CD4-positive, alpha-beta T cell (primary cell): ENCODE measurements at places on chromosomes 6 and 20. TPM values are rescaled to one million over a fixed set of nuclear protein-coding genes. Genes with fewer than 3 reads are reported as not detected.
A peak's percentile ranks its signal among the peaks of the same experiment; 100 is the strongest.

ULBP2 gene
- total RNA-seq: 1.9 TPM

ZC3H12D gene
- total RNA-seq: 70.2 TPM

GRM1 gene
- not detected for total RNA-seq

LINC00237 gene
- not detected for total RNA-seq

ELOVL2 gene
- not detected for total RNA-seq

LPA gene
- not detected for total RNA-seq

HSPA12B gene
- total RNA-seq: 0.08 TPM

CCN6 gene
- not detected for total RNA-seq

CALHM4 gene
- total RNA-seq: not detected

ULBP3 gene
- total RNA-seq: not detected

EYA2 gene
- total RNA-seq: not detected

SMLR1 gene
- not detected for total RNA-seq

C20orf204 gene
- total RNA-seq: 6.4 TPM

C4B gene
- total RNA-seq: 4.0 TPM

AIF1 gene
- total RNA-seq: 35.5 TPM

TBX18 gene
- not detected for total RNA-seq

MLN gene
- total RNA-seq: not detected

GRCh38 chr20:17875106-17875980, 93.3 kb downstream of the SNX5 start:
- H3K27ac ChIP-seq: no peak overlapping the region
- H3K4me1 ChIP-seq: peaks cover 11% of the 10 kb centered on the region
- no peaks in the 10 kb centered on the region for H3K27me3 ChIP-seq
- no peak overlapping the region for H3K4me3 ChIP-seq

DNA sequence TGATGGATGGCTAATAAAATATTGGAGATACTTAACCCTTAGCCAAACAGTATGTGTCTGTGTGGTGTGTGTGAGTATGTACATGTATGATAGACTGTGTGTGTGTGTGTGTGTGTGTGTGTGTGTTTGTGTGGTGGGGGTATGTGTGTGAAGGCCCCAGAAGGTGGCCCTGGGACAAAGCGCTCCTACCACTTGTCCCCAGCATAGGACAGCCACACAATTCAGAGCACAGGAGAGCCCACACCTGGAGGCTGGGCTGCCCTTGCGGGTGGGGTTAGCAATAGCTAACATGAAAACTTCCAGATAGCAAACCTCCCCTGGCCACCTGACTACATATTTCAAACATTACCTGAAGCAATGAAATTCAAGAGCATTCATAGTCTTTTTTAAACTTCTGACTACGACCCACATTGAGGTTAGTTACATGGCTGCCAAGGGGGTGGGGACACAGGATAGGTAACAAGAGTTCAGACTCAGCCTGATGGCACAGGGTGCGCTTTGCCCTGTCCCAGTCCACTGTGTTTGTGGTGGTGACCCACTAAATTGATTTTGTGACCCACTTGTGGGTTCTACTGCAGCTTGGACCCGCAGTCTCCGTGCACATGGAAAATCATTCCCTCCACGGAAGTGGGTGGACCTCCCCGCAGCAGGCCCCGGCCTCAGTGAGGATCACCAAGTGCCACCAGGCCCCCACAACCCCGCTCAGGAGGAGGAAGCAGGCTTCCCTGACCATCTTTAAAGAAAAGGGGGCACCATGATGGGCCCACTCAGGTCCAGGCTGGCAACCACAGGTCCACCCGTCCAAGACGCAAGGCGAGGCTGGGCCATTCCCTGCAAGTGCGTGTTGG, 34.8 kb downstream of the ZC3H12D start:
- no peak overlapping the region for H3K4me3 ChIP-seq
- no peak overlapping the region for H3K27ac ChIP-seq
- peaks cover 45% of the 10 kb centered on the region for H3K36me3 ChIP-seq
- no peaks in the 10 kb centered on the region for H3K27me3 ChIP-seq

- H3K4me1 ChIP-seq: peaks cover 51% of the 10 kb centered on the region
- peaks cover 30% of the 10 kb centered on the region for H3K36me3 ChIP-seq
Measured at GRCh38 chr6:26441977-26442376, 1.7 kb downstream of the BTN3A3 start.

- peaks cover 18% of the 10 kb centered on the region for H3K27me3 ChIP-seq
- peaks cover 1% of the 10 kb centered on the region for H3K36me3 ChIP-seq
- peak overlapping the region; percentile 19 for H3K4me3 ChIP-seq
- H3K27ac ChIP-seq: no peak overlapping the region
Measured at GRCh38 chr20:3248167-3248992, 9.4 kb upstream of the SLC4A11 start.

DNA sequence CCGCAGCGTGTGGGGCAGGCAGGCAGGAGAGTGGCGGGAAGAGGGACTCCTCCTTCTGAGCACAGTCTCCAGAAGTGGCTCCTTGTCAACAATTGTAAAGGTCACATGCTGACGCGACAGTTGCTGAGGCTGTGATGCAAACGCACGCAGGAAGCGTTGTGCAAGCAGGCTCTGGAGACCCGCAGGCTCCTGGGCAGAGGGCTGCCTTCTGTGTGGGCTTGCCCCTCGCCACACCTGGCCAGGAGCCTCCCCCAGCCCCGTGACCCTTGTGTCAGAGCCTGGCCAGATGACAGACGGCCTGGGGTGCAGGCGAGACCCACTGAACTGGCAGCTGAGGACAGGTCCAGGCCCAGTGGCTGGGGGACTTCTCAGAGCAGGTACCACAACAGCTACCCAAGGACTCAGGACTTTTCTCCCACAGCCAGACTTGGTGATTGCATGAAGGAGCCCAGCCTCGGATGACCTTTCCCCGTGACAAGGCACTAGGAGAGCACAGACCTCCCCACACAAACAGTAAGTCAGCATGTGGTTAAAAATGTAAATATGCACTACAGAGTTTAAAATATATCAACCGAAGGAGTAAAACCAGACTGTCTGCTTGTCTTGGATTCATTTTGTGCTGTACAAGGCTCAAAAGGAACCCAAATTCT, 222.1 kb upstream of the RREB1 start:
- H3K4me3 ChIP-seq: no peak overlapping the region
- no peaks in the 10 kb centered on the region for H3K36me3 ChIP-seq
- H3K4me1 ChIP-seq: no peaks in the 10 kb centered on the region

- no peak overlapping the region for H3K4me3 ChIP-seq
- no peak for DNase-seq
- H3K36me3 ChIP-seq: no peaks in the 10 kb centered on the region
- H3K4me1 ChIP-seq: no peaks in the 10 kb centered on the region
Measured at GRCh38 chr20:62321521-62321948, 18.7 kb downstream of the ADRM1 start.

GRCh38 chr6:34535646-34536045, 20.5 kb downstream of the SPDEF start:
- no peak overlapping the region for H3K4me3 ChIP-seq
- no peaks in the 10 kb centered on the region for H3K27me3 ChIP-seq
- H3K36me3 ChIP-seq: no peaks in the 10 kb centered on the region

DNA sequence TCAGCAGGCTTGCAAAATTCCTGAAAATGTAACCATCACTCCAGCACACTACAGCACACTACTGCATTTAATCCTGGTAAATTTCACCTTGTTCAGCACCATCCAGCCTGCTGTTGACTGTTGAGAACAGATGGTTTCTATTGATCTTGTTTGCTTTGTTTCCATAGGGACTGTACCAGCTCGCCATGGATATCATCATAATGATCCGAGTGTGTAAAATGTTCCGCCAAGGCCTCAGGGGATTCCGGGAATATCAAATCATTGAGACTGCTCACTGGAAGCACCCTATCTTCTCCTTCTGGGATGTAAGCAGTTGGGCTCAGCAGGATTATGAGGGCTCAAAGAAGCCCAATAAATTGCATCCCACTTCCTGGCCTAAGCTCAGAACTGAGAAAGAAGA, 4.1 kb downstream of the CNBD2 start:
- no peak overlapping the region for H3K4me3 ChIP-seq
- DNase-seq: no peak
- H3K27me3 ChIP-seq: no peaks in the 10 kb centered on the region
- no peaks in the 10 kb centered on the region for H3K4me1 ChIP-seq
- H3K27ac ChIP-seq: no peak overlapping the region

- no peak overlapping the region for H3K4me3 ChIP-seq
- H3K36me3 ChIP-seq: no peaks in the 10 kb centered on the region
- no peaks in the 10 kb centered on the region for H3K4me1 ChIP-seq
- no peak for DNase-seq
- H3K27ac ChIP-seq: no peak overlapping the region
Measured at GRCh38 chr6:4460586-4461475, 315.4 kb upstream of the CDYL start.

DNA sequence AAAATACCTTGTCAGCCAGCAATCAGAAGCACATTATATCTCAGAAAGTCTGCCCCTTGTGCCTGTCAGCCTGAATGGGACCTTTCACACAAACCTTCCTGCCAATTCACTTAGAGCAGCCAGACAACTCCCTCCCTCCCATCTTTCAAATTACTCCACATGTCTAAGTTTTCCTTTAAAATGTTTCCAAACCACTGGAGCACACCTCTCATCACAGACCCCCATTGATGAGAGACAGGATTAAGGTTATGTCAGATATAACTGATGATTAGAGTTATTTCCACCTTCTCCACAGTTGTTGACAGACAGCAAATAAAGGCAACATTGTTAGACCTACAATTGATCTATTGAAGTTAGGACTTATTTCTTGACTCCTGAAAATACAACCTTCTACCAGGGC, 408.4 kb downstream of the PLCB1 start:
- no peak overlapping the region for H3K27ac ChIP-seq
- DNase-seq: no peak
- H3K4me1 ChIP-seq: no peaks in the 10 kb centered on the region
- no peaks in the 10 kb centered on the region for H3K36me3 ChIP-seq
- no peaks in the 10 kb centered on the region for H3K27me3 ChIP-seq

DNA sequence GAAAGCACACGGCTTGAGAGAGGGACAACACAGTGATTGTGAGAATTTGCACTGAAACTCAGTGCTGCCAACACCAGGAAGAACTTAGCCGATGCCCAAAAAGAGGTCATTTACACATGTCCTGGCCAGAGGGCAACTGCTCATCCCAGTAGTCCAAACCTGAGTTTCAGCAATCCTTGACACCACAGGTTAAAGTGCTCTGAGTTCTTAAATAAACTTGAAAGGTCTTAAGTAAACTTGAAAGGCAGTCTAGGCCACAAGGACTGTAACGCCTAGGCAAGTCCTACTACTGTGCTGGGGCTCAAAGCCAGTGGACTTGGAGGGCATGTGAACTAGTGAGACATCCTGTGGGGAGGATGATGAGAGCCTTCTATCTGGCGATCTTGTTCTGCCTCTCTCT, 14.1 kb downstream of the SNX14 start:
- H3K4me1 ChIP-seq: peaks cover 11% of the 10 kb centered on the region
- H3K4me3 ChIP-seq: no peak overlapping the region
- no peak overlapping the region for H3K27ac ChIP-seq

DNA sequence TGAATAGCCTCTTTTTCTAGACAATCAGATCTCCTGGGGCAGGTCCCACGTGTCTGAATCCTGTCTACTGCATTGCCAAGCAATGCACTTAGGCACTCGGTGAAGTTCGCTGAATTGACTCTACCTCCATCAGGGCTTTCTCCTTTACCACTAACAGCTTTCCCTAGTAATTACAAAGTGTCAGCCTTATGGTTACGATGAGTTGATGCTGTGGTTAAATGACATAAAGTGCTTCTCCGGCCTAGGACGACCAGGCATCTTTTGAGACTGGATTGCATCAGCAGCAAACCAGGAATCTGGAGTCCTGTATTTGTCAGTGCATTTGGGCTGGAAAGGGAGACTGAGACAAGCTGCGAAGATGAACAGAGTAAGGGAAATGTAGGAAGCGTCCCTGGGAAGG, 21.5 kb downstream of the NOX3 start:
- H3K27ac ChIP-seq: no peak overlapping the region
- no peaks in the 10 kb centered on the region for H3K27me3 ChIP-seq
- H3K36me3 ChIP-seq: no peaks in the 10 kb centered on the region
- no peak for DNase-seq

GRCh38 chr6:44618371-44618770, 230.9 kb downstream of the CDC5L start:
- H3K4me1 ChIP-seq: no peaks in the 10 kb centered on the region
- no peak overlapping the region for H3K27ac ChIP-seq
- no peaks in the 10 kb centered on the region for H3K36me3 ChIP-seq
- peaks cover 2% of the 10 kb centered on the region for H3K27me3 ChIP-seq

DNA sequence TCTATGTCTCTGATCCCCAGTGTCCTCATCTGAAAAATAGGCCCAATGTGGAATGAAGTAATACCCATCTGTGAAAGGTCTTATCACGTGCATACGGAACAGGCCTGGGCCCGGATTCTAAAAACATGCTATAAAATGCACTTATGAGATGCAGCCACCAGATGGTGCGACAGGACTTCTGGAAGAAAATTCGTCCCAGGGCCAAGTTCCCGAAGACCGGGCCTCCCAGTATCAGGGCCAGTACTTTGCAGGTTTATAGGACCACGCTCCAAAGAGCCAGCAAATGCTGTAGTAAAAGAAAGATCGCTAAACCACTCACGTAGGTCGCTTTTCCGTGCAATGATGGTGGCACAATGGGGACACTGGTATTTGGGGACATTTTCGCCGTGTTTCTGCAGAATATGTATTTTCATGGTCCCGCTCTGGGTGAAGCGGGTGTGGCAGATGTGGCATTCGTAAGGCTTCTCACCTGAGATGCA, 10.6 kb downstream of the CTCFL start:
- H3K27me3 ChIP-seq: peaks cover 9% of the 10 kb centered on the region
- no peaks in the 10 kb centered on the region for H3K4me1 ChIP-seq
- H3K4me3 ChIP-seq: no peak overlapping the region
- no peak overlapping the region for H3K27ac ChIP-seq

- H3K27me3 ChIP-seq: no peaks in the 10 kb centered on the region
- H3K27ac ChIP-seq: no peak overlapping the region
- H3K4me3 ChIP-seq: no peak overlapping the region
Measured at GRCh38 chr20:24297993-24298392, 171.4 kb upstream of the SYNDIG1 start.

- H3K27me3 ChIP-seq: peaks cover 21% of the 10 kb centered on the region
- no peaks in the 10 kb centered on the region for H3K36me3 ChIP-seq
Measured at GRCh38 chr6:104936766-104937535, 20.0 kb upstream of the LIN28B start.

DNA sequence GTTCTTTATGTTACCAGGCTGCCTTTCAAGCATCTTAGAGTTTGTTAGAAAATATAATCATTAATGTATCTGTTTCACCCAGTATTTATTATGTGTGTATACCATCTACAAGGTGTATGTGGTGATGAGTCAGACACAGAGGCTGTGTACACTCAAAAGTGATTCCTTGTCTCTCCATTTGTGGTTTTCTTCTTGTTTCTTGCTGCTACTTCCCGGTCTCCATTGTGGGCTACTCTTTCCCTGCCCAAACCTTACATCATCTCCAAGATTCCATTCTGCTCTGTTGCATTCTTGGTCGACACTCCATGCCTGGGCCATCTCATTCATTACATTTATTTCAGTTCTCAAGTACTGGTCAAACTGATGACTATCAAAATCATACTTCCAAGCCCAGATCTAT, 182.2 kb upstream of the STXBP5 start:
- no peak overlapping the region for H3K27ac ChIP-seq
- no peak for DNase-seq
- H3K4me1 ChIP-seq: no peaks in the 10 kb centered on the region
- no peaks in the 10 kb centered on the region for H3K27me3 ChIP-seq
- H3K4me3 ChIP-seq: no peak overlapping the region
